ENCODE measurements at places on chromosomes 5 and 9.

GRCh38 chr5:150992705-150993104 is 27.7 kb upstream of the GPX3 start:
- no peak for DNase-seq

DNA sequence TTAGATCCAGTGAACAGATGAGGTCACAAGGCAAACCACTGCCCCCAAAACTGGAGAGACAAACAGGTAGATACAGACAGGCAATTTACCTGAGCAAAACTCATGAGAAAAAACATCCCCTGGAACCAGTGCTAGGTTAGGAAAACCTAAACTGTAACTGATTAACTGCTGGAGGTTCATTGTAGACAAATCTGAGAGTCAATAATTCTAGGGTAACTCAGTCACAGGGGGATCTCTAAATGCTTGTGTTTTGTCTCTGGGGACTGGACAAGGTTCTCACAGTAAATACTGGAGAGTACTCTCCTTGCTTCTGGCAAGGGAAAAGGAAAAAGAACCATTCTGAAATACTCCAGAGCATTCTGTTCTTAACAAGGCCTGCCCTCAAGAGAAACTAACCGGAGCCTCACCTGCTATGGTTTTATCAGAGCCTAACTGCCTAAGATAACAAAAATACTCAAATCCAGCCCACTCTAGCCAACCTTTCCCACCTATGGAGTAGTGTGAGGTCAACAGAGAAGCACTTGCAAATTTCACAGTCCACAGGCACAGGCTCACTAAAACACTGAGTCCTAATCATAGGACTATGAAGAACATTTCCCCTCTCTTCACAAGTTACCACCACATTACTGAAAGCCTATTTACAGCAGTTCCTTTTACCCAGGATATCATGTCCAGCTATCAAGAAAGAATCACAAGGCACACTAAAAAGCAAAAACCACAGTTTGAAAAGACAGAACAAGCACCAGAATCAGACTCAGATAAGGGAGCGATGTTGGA is 139.9 kb upstream of the ACOT12 start:
- DNase-seq: no peak

DNA sequence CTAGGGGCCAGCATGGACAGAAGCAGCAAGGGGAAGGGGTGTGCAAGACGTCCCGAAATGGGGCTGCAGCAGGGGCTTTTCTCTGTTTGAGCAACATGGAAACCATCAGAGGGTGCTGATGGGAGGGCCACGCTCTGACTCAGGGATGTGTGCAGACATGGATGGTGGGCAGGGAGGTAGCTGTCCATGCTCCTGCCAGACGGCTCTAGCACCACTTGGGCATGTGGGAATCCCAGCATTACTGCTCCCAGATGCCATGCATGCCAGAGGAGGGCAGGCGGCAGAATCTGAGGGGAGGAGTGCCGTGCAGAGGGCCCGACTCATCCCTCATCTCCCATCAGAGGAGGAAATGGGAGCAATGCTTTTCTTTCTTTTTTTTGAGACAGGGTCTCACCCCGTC is 45.6 kb upstream of the SLC25A51 start:
- DNase-seq: no peak

DNA sequence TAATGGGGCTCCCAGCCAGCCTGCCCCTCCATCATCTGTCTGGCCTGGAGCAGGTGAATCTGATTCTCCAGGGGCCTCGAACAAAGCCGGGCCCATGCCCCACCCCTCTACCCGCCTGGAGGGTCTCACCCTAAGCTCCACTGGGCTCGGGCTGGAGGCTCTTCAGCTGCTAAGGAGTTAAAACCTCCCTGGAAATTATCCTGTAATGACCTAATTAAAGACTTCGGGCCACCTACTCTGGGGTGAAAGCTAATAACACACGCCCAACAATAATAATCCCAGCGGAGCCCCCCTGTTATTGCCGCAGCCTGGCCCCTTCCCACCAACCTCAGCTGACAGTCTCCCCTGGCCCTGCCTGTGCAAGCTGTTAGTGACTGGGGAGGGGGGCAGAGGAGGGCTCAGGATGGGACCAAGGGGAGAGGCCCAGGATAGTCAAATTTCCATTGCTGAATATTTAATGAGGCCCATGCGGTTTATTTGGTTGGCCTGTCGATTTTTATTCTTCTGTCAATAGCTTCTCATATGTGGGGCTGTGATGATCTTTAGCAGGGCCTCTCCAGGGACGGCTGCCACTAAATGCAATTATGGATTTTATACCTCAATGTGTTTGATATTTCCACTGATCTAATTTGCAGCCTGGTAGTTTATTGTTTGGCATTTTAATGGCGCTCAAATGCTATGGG is 25.7 kb downstream of the LMX1B start:
- no peak for DNase-seq

GRCh38 chr9:73741316-73741715 is 589.7 kb downstream of the ANXA1 start:
- no peak for DNase-seq

DNA sequence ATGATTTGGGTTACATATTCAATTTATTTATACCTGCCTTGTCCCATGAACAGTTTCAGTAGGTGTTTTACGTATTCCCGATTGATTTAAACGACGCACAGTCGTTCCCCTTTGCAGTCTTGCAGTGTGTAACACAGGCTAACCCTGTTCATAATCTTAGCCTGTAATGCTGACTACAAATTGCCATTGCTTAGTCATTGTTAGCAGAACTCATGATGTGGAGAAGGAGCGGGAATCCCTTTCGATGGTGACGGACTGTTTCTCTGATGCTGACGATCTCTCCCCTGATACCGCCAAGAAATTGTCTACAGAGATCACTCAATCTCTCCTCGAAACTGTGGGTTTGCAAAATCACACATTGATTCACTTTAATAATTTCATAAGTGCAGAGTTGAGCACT is 93.2 kb downstream of the MRPL36 start:
- no peak for DNase-seq

GRCh38 chr5:170161069-170161468 is 55.4 kb downstream of the FOXI1 start:
- no peak for DNase-seq

GRCh38 chr5:116772806-116773205 is 198.2 kb upstream of the SEMA6A start:
- DNase-seq: no peak

- DNase-seq: no peak
These were observed 65.5 kb upstream of the SPTLC1 start for GRCh38 chr9:92180669-92181181.

DNA sequence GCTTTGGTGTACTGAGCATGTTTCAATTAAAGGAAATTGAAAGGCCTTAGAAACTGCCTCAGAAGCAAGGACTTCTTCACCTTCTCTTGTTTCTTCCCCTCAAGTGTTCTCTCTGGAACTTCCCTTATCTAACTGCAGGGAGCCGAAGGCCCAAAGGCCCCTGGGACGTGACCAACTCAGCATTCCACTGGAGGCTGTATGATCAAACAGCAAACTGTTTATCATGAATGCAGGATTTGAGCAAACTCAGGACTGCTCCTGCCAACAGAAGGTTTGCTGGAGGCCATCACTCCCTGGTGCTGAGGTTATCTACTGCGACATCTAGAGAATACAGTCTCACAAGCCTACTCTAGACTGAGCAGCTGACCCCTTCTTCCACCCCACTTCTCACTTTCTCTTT is 4.8 kb upstream of the CDH10 start:
- DNase-seq: no peak

- DNase-seq: no peak
These were observed 65.7 kb downstream of the SREK1 start for GRCh38 chr5:66209794-66210193.

- no peak for DNase-seq
These were observed 20.3 kb upstream of the GRAMD2B start for GRCh38 chr5:126402621-126403555.

DNA sequence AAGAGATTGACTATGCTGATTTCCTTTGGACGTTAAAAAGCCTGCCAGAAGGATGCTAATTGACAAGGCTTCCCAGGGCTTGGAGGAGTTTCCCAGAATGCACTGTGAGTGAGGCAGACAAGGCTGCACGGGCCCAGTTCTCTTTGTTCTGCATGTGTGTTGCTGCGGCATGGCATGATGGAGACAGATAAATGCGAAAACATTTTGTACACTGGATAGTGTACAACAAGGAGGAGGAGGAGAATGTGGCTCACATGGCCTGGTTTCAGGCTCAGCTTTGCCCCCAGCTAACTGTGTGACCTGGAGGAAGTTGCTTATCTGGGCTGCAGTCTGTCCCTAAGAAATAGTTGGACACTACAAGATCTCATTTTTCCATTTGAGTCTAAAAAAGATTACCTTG is 135.5 kb upstream of the CPEB4 start:
- no peak for DNase-seq

- DNase-seq: no peak
These were observed 109.5 kb upstream of the SLC28A3 start for GRCh38 chr9:84450029-84450428.

- DNase-seq: no peak
These were observed 252.0 kb downstream of the RASEF start for GRCh38 chr9:82810915-82811314.
